ENCODE measurements at places on chromosomes 7 and 10. TPM values are rescaled to one million over a fixed set of nuclear protein-coding genes. Genes with fewer than 3 reads are reported as not detected.

The FAM25G gene
- total RNA-seq: not detected

The CRHR2 gene
- total RNA-seq: not detected

DNA sequence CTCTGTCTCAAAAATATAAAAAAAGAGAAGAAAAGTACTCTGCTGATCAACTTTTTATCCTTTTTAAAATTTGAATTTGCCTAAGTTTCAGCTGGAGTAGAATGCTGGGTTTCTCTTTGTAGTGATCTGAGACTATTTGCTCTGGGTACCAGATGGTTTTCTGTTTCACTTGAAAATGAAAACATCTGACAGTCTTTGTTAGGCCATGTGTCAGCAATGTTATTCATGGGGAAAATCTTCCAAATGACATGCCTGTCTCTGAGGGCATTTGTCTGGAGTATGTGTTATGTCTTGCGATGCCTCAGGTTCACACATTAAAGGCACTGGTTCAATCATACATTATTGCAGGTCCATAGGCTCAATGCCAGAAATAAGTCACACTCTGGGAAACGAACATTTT, 175.3 kb upstream of the TMEM229A start:
- no peak overlapping the region for H3K4me3 ChIP-seq
- H3K36me3 ChIP-seq: no peaks in the 10 kb centered on the region
- no peaks in the 10 kb centered on the region for H3K4me1 ChIP-seq
- DNase-seq: no peak
- no peak overlapping the region for H3K27ac ChIP-seq

DNA sequence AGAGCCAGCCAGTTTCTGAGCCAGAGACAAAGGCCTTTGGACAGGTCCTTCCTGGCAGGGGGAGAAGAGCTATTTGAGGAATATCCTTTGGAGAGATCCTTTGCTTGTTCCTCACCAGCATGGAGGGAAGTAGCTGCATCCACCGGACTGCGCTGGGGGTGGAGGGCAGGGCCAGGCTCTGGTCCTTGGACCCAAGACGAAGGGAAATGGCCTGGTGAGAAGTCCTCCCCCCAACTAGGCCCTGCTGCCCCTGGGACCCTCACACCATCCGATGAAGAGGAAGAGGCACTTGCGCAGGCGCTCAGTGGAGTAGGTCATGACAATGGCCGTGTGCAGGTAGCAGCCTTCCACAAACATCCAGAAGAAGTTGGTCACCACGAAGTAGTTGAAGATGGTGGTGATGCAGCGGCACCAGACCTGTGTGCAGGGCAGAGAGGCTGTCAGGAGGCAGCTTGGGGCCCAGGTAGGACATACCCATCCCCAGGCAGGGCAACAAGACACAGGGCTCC, 19.8 kb downstream of the CRHR2 start:
- no peak overlapping the region for H3K27ac ChIP-seq
- no peaks in the 10 kb centered on the region for H3K4me1 ChIP-seq
- DNase-seq: no peak
- H3K4me3 ChIP-seq: no peak overlapping the region

DNA sequence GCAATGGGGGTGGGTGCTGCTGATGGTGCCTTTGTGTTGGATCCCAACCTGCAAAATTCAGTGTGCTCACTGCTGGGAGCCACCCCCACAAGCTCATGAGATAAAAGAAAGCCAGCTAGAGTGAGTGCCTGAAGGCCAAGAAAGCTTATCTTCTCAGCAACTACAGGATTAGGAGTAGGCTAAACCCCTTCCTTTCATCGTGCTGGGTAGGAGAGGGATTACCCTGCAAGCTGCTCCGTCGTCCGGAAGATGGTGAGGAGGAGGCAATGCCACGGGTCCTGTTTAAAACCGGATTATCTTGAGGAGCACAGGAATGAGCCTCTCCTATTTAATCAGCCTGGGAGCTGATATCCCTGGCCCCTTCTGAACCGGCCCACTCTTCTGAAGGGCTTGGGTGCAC, 258.0 kb downstream of the GALNT17 start:
- no peaks in the 10 kb centered on the region for H3K4me1 ChIP-seq
- H3K4me3 ChIP-seq: no peak overlapping the region
- no peaks in the 10 kb centered on the region for H3K36me3 ChIP-seq
- H3K27me3 ChIP-seq: no peaks in the 10 kb centered on the region
- H3K27ac ChIP-seq: no peak overlapping the region

DNA sequence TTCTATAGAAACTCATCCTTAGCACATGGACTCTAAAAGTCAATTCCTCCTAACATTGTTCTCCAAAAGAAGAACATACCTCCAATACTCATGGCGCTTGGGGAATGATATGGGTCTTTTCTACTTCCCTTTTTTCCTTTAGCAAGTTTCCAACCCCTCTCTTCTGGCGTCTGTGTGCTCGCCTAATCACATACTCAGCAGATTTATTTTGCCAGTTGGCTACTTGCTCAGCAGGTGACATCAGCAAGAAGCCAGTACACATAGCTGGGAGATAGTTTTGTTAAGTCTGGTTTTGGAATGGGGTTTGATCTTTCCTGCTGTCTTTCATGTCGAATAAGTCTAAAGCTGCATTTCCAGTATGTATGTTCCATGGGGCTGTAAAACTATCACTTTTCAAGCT, 193.8 kb downstream of the POM121L12 start:
- no peak for DNase-seq
- no peak overlapping the region for H3K4me3 ChIP-seq
- no peaks in the 10 kb centered on the region for H3K27me3 ChIP-seq
- H3K36me3 ChIP-seq: no peaks in the 10 kb centered on the region
- H3K27ac ChIP-seq: no peak overlapping the region

Data from activated CD8-positive, alpha-beta T cell treated with anti-CD3 and anti-CD28 coated beads, Interleukin-2, amount 10 ng/mL, durations not matched to agents 7 days and 5 days (primary cell).